AG20443 (cell line): ENCODE measurements at places on chromosomes 1 and 21.
A peak's percentile ranks its signal among the peaks of the same experiment; 100 is the strongest.

- DNase-seq: peak; percentile 29
Observed at GRCh38 chr21:26850116-26850643, 5.0 kb upstream of the ADAMTS1 start.

DNA sequence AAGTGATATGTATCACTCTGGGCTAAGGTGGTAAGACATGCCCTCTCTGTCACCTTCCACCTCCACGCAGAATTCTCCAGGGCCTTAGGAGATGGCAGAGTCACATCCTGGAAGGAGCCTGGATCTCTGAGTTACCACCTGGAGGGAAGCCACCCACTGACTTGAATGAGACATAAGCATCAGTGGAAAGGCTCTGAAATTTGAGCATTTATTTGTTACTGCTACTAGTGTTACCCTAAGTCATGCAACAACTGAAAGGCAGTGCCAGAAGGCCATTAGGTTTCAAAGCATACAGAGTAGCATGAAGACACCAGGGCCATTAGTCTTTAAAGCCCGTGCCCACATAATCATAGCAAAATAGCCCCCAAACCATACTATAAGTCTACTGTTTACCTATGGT, 230.3 kb upstream of the IRF2BP2 start:
- no peak for DNase-seq

DNA sequence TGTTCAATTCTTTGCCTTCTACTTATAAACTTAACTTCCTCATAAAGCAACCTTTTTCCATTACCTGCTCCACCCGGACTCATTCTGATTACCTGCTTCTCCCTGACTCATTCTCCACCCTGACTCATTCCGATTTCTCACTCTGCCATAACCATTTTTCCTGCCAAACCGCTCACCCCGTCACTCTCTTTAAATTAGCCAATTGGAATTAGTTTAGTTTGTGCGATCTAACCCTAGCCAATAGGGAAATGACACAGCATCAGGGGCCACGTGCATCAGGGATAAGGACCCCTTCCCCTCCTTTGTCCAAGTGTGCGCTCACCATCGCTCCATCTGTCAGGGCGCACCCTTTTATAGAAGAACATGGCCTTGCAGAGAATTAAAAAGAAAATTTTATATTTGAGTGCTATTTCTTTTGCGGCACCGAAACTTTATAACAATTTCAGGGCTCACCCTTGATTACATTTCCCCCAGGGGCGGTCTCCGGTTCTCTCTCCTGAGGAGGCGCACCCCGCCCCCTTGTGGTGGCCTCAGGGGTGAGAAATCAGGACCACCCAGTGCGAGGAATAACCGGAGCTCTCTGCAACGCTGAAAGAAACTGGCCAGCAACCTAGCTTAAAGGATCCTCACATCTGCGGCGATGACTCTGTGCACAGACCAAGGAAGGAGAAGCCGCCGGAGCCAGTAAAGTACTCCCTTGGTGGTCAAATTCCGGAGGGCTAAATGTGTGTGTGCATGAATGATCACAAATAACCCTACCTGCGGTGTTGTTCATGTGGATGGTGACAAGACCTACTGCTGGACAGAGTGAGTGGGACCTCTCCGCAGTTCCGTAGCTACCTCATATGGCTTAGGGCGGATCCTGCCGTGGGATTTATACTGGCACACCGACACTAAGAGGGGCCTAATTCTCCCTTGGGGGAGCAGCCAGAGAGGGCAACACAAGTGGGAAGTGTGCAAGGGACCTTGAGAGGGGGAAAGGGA, 30.3 kb upstream of the CBR3 start:
- DNase-seq: no peak

- no peak for DNase-seq
Observed at GRCh38 chr1:214003233-214003632, 15.5 kb downstream of the PROX1 start.

DNA sequence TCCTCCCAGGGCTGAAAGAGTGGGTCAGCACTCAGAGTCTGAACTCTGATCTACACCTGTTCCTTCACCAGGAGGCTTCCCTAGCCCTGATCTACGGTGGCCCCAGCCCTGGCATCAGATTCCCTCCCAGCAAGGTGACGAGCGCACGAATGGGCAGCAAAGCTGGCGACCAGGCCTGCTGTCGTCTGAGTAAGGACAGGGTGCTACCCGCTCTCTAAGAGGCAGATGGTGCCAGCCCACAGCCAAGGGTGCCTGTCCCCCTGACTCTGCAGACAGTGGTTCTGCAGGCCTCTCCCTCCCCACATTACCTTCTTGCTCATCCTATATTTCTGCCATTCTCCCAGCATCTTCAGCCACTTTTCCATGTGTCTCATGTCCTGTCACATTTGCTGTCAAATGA, 10.3 kb upstream of the SMYD3 start:
- DNase-seq: no peak

DNA sequence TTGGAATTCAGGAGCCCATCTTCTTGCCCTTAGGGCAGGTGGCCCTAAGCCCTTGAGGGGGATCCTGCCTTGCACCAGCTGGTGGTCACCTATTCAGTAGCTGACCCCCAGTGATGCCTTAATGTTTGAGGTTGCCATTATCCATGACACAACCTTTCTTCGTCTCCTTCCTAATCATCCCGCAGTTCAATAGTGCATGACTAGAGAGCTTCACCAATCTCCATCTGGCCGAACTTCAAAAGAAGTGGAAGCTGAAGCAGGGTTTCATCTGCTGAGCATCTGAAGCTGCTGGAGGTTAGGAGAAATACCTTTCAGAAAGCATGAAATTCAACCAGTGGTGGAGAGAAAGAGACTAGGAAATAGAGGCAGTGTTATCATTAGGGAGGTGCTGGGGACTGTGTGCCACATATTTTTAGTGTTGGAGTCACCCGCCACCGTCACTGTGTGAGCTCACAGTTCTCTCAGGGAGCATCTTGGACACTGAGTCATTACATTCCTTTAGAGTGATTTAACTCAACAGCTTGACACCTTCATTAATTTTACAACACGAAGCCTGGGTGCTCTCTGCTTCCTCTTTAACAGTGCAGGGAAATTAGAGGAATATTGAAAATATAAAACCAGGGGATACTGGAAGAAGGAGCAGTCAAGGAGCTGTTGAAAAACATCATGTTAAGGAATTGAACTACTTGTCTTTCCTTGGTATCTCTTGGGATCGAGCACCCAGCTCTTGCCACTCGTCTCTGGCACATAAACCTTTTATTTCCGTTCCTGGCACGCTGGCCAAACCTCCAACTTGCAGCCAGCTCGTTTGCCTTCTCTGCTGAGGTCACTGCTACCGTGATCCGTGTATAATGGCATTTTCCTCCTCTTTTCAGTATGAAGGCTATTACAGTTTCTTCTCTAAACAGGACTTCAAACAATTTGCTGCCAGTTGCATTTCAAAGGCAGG, 53.6 kb downstream of the PEX14 start:
- DNase-seq: peak; percentile 91
